Activated T-cell treated with anti-CD3 and anti-CD28 coated beads, Interleukin-2, amount 50 U/mL, for 4 hours (primary cell): ENCODE measurements at places on chromosomes 16 and 17. TPM values are rescaled to one million over a fixed set of nuclear protein-coding genes. Genes with fewer than 3 reads are reported as not detected.

The MATCAP1 gene
- 14.7 TPM for total RNA-seq

The CPPED1 gene
- 8.2 TPM for total RNA-seq

- no peak for DNase-seq
These were observed 130.4 kb downstream of the ABCC12 start for GRCh38 chr16:48025359-48025758.

DNA sequence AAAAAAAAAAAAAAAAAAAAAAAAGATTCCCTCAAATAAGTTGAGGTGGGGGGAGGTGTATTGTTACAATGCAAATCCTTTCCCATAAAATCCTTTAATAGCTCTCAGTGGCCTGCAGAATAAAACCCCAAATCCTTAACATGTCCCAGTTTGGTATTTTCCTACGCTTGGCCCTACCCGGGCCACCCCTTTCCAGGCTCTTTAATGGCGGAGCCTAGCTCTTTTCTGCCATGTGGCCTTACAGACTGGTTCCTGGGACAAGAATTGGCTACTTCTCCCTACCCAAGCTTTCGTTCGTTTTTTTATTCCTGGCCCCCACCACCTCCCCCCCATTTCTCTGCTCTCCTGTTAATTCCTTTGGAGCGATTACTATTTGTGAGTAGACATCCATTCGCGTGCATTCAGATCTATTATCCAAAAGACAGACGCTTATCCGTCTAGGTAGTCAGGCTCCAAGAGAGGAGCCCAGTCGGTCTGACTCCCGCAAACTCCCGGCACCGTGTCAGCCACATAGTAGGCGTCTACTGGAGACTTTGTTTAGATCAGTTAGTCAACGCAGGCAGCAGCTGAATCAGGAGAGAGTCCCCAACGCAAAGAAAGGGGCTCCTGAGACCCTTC lies 813 bp upstream of the THAP11 start:
- DNase-seq = no peak

DNA sequence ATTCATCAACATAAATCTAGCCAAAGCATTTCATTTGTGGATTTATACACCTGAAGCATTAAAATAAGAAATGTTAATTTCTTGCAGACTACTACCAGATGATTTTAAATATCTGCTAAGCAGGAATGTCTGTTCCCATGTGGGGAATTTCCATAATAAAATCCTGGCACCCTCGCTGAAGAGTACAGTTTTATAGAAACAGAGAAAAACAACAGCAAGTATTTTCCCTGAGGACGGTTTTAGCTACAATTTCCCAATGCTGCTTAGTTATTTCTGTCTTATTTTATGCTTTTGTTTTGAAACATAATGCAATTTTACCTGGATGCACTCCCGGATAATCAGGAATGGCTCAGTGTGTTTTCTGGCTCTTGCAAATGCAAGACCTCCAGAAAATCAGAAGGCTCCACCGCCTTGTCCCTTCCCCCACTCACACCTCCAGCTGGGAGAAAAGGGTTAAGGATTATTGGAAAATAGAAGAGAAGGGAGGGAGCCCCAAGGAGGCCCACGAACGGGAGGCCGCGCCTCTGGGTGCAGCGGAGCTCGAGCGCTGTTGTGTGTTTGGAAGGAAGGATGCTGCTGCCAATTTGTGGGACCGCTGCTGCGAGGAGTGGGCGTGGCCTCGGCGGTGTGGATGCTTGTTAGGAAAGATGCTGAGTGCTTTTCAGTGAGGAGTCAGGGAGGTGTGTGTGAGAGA lies at the start of gene CNTNAP4:
CNTNAP4 (plus strand) TSS at position 657 of the 694 bp plus-strand sequence. CDS start 262 bp downstream, outside the sequence.
- DNase-seq = no peak

- no peak for DNase-seq
These were observed 9.1 kb upstream of the PECAM1 start for GRCh38 chr17:64399767-64400156.

DNA sequence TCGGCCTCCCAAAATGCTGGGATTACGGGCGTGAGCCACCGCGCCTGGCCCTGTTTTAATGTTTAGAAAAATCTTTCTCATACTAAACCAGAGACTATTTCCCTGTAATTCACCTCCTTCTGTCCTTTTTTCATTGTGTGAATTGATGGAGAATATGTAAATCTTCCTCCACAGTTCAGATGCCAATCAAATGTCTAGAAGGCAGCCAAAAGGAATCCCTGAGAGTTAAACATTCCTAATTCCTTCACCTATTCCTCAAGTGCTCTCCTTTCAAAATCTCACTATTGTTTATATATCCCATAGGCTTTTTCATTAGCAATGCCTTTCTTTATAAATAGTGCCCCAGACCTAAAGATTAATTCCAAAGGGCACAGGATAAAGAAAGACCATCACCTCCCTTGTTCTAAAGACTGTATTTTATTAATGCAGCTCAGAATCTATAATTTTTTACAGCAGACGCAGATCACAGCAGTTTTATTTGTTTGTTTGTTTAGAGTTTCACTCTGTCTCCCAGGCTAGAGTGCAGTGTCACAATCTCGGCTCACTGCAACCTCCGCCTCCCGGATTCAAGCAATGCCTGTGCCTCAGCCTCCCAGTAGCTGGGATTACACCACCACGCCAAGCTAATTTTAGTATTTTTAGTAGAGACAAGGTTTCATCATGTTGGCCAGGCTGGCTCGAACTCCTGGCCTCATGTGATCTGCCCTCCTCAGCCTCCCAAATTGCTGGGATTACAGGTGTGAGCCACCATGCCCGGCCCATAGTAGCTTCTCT lies 30.5 kb downstream of the COPZ2 start:
- no peak for DNase-seq

DNA sequence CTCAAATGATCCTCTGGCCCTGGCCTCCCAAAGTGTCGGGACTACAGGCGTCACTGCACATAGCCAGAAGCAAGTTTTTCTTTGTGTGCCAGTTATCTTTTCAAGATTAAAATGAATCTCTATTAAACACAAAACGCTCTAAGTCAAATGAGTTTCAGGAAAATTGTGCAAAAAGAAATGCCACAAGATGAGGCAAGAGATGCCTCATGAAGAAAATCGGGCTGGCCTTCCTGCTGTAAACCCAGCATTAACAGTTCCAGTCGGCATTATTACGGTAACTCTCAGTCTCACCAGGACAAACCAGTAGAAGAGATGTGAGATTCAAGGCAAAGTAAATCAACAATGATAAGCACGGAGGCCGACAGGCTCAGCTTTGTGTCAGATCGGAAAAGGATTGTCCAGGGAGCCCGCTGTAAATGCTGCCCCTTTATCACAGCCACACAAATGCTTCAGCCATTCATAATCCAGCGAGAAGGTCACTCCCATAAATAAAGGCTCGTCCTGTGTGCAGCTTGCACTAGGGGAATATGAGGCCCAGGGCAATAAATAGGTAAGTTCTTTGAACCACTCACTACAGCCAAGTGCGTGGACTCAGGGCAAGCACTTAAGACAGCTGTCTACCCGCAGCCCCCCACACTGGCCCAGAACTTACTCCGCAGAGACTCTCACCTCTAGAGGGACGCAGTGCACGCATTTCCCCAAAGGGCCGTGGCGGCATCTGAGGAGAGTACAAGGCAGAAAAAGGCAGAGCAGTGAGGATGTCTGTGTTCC lies 27.2 kb downstream of the NPLOC4 start:
- DNase-seq = no peak
